Activated naive CD4-positive, alpha-beta T cell treated with anti-CD3 and anti-CD28 coated beads, Interleukin-2, amount 10 ng/mL, durations not matched to agents 5 hours and 36 hours (primary cell): ENCODE measurements at places on chromosomes 5 and 9. TPM values are rescaled to one million over a fixed set of nuclear protein-coding genes. Genes with fewer than 3 reads are reported as not detected.

NME5 gene
- total RNA-seq = not detected

SNCB gene
- total RNA-seq = not detected

PCDHGB2 gene
- not detected for total RNA-seq

LHX2 gene
- total RNA-seq = not detected

UBE2QL1 gene
- 0.13 TPM for total RNA-seq

SV2C gene
- total RNA-seq = 0.03 TPM

TICAM2 gene
- 0.68 TPM for total RNA-seq

ZER1 gene
- total RNA-seq = 25.2 TPM

WNT8A gene
- total RNA-seq = not detected

FAXDC2 gene
- total RNA-seq = not detected

EXD3 gene
- total RNA-seq = 21.4 TPM

NOXA1 gene
- total RNA-seq = 1.2 TPM

GABRA1 gene
- total RNA-seq = not detected

CCNO gene
- total RNA-seq = not detected

SPATA9 gene
- total RNA-seq = not detected

TTC39B gene
- 24.8 TPM for total RNA-seq

FABP6 gene
- total RNA-seq = not detected

IL13 gene
- 4.9 TPM for total RNA-seq

IL17B gene
- not detected for total RNA-seq

CFAP77 gene
- total RNA-seq = not detected

ROR2 gene
- not detected for total RNA-seq

PCDHGA1 gene
- not detected for total RNA-seq

DMGDH gene
- total RNA-seq = not detected

SCGB3A2 gene
- total RNA-seq = not detected

NRG2 gene
- not detected for total RNA-seq

SMIM33 gene
- total RNA-seq = 2.3 TPM

OR1Q1 gene
- total RNA-seq = not detected
